Caco-2 (cell line): ENCODE measurements at places on chromosomes 2 and 18. TPM values are rescaled to one million over a fixed set of nuclear protein-coding genes. Genes with fewer than 3 reads are reported as not detected.

Gene ASB18
- not detected in 2 replicates for total RNA-seq

Gene EHD3
- not detected in 2 replicates for total RNA-seq

Gene TRIM43
- total RNA-seq = not detected in 2 replicates

Gene ACMSD
- not detected in 2 replicates for total RNA-seq

Gene ATOH8
- not detected in 2 replicates for total RNA-seq
